ENCODE measurements at places on chromosomes 7 and 10.

DNA sequence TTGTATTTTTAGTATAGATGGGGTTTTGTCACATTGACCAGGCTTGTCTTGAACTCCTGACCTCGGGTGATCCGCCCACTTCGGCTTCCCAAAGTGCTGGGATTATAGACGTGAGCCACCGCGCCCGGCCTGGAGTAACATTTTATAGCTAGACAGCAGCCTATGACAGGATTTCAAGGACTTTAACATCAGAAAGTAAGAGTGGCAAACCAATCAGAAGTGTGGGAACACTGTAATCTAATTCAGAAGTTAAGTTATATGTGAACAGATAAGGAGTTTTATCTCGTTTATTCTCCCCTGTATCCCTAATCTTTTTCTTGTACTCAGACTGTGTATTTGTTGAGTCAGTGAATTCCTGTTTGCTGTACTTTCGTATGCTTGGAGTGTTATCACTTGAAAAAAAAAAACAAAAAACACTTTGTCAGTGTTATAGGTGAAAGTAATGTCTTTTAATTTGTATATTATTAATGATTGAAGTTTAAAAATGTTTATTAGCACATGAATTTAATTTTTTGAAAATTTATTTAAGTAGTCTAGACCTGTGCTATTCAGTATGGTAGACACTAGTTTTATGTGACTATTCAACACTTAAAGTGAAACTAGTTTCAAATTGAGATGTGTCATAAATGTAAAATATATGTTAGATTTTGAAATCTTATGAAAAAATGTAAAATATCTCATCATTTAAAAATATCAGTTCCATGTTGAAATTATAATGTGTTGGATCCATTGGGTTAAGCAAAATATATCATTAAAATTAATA lies 38.6 kb downstream of the RSBN1L start:
- DNase-seq: no peak

DNA sequence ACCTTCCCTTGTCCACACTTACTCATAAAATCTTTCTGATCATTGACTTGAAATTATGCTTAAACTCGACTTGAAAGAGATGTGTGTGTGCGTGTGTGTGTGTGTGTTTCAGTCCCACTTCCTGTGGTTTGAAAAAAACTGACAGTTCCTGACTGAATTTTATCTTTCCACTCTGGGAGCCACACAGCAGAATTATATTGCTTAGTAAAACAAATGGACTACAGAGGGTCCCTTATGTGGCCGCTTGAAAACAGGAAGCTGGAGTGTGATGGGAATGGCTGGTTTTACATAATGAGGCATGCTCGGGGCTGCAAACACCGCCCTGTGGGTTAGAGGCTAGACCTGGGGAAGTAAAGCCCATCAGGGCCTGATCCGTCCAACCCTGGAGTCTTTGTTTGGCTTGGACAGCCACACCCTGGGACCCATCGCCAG lies 54.8 kb downstream of the LYZL1 start:
- no peak for DNase-seq

DNA sequence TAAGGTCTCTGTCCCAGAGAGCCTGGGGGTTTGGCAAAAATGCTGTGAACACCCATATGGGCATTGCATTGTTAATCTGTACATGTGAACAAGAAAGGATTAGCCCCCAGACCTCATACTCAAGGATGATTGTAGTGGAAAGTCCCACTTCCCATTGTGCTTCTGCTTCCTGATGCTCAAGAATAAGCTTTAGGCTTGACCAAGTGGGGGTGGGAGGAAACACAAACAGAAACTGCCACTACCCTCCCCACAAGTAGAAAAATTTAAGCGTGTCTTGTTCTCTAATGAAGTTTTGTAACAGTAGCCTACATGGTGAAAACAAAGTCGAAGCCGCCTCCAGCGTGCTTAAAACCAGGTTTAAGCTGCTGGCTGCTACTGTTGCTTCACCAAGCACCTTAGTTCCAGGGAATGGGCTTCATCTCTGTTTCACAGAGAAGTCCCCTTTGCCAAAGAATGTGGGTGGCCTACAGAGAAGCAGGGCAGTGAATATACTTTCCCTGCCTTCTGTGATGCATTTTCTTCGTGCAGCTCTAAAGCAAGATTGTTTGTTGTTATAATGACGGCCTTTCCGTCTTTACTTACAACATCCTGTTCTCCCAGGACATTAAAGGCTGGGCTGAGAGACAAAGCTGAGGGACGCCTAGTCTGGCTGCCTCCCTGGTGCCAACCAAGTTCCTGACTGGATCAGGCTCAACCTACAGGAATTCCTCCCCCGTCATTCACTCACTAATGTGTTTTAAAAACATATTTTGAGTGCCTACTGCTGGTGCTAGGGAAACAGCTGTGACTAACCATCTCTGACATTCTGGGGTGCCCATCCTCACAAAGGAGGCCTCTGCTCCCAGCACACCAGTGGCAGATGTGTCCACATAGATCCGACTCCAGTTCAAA lies 32.1 kb upstream of the CCSER2 start:
- DNase-seq: no peak

GRCh38 chr7:133742709-133743538 lies 384.2 kb upstream of the LRGUK start:
- no peak for DNase-seq

DNA sequence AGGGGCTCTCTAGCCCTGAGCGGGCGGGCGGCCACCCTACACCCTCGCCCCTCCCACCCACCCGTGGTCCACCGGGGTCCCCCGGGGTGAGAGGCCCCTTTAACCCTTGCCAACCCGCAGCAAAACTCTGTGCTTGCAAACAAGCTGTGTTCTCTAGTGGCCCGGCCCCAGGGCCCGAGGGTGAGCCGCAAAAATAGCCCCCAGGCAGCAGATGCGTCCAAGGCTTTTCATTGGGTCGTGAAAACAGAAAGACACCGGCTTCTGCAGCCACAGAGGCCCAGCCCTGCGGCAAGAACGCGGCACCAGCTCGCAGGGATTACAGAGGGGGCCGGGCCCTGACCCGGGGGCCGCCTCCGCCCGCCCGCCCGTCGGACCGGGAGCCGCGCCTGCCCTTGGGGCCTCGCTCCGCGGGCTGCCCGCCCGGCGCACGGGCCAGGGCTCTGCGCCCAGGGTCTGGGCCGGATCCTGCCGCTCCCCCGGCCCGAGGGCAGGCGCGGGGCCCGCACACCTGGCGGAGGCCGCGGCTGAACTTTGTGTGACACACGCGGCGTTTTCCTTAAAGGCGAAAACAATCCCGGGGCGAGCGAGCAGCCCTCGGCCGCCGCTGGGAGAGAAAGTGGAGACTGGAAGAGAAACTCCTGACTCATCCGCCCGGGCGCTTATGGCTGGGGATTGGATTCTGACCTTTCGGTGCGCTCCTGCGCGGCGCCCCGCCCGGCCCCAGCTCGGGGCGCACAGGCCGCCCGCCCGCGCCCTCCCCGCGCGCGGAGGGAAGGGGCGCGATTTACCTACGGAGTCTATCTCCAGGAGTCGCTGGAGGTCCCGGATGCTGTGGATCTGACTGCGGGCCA lies 2.8 kb downstream of the PDGFA start:
- DNase-seq: no peak

GRCh38 chr7:27193335-27194001 lies 6.4 kb downstream of the HOXA13 start:
- DNase-seq: no peak

DNA sequence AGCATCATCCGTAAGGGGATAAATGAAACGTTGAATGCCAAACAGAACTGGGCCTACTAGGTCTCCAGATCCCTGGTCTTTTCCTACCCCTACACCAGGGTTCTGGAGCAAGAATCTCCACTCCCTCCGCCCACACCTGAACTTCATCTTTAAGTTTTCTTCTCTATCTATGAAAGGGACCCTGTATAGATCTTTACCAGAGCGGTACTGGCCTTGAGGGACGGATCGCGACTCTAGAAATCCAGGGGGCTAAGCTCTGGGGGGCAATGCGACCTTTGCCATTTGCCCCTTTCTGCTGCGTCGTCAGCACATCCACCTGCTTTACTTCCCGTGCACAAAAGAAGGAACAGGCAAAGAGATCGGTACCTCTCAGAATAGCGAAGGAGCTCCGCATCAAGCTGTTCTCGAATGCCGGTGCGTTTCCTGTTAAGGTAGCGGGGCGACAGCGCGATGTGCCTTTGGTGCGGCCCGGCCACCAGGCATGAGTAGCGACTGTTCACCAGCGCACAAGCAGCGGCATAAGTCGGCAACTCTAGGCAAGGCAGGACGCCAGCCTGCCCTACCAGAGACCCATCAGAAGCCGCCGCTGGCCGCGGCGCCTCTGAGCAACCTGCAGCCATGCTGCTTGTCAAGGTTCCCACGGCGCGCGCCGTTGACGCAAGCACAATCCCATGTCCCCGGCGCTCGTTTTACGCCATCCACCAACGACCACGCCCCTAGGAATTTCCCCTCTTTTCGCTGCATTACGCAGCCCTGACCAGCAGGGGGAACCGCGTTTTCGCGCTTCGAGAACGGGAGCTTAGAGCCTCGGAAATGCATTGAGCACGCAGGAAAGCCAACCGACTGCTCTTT lies at the start of gene POLR1F:
POLR1F (minus strand) TSS at position 641 of the 852 bp plus-strand sequence; CDS start at position 620, 21 bp downstream.
- peak; percentile 91 for DNase-seq

DNA sequence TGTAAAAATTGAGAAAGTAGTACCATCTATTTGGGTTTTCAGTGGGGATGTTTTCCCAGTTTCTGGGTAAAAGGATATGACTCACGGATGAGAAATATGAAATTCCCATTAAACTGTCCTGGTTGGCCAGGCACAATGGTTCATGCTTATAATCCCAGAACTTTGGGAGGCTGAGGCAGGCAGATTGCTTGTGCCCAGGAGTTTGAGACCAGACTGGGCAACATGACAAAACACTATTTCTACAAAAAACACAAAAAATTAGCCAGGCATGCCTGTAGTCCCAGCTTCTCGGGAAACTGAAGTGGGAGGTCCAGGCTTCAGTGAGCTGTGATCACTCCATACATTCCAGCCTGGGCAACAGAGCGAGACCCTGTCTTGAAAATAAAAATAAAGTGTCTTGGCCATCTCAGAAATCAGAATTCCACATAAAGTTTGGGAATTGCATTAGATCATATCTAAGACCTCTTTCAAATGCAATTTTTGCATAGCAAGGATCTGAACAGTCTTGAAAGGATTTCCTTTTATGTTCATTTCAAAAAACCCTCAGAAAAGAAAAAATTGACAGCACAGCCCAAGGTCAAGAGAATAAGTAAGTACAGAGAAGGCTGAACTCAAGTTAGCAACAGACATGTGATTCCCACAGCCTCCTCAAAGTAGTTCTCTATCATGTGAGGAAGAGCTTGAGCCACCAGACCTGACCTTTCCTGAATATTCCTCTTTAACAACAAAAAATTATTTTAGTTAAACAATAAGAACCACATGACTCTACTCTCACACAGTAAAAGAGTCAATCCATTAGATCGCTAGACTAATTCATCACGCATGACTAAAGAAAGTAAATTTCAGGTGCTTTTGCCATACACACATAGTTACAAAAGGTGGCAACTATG lies 141.5 kb upstream of the CAV2 start:
- no peak for DNase-seq

- peak; percentile 74 for DNase-seq
Observed at GRCh38 chr10:35218339-35218955, 91.8 kb downstream of the CREM start.

- no peak for DNase-seq
Observed at GRCh38 chr10:121368347-121369025, 229.8 kb downstream of the FGFR2 start.

DNA sequence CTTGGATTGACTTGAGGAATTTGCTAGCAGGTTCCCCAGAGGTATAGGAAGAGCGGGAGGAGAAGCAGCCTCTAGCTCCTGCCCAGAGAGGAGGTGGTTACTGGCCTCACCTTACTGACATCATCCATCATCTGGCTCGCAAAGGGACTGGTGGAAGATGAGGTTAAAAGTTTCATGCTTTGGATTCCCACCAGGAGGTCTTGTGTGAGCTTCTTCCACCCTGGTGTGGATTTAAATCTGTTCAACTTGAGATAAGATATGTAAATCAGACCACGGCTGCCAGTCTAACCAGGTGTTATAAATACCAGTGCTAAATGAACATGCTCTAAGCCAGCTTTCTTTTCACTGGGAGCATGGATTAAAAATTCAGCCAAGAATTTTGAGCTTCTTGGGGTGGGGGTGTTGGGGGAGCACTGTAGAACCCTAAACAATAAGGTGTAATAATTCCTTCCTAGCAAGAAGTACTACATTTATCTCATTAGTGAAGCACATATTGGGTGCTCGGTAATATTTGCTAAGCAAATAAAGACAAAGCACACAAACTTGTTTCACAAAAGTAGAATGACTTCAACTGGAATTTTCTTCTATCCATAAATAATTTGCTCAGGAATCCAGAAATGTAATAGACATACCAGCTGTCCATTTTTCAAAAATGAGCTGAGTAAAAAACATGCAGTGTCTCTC lies 7.8 kb downstream of the PROSER2 start:
- DNase-seq: no peak

GRCh38 chr7:84529480-84530205 lies 335.1 kb upstream of the SEMA3A start:
- DNase-seq: no peak

- DNase-seq: no peak
Observed at GRCh38 chr10:108877095-108877561, 1046.2 kb downstream of the XPNPEP1 start.

DNA sequence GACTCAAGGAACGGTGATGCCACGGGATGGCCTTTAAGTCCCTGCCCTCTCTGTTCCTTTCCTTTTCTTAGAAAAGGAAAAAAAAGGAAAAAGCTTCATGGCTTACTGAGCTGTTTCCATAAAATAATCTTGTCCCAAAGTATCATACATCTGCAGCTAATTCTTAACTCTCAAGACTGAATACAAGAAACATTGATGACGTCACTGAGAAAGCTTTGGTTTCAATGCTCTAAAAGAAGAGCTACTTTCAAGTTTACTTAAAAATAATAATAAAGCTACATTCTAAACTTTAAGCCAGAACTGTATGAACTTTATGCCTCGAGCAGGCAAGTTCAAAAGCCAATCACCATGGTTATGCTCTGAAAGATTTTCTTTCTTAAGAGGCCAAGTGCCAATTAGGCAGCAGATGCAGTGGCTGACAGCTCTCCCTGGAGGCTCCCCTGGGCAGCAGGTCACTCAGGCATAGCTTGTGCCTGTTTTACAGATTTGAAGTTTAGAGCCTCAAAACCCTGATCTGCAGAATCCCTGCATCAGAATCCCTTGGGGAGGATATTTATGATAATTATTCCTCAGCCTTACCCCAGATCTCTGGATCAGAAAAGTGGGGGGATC lies 165.0 kb downstream of the CHN2 start:
- no peak for DNase-seq

DNA sequence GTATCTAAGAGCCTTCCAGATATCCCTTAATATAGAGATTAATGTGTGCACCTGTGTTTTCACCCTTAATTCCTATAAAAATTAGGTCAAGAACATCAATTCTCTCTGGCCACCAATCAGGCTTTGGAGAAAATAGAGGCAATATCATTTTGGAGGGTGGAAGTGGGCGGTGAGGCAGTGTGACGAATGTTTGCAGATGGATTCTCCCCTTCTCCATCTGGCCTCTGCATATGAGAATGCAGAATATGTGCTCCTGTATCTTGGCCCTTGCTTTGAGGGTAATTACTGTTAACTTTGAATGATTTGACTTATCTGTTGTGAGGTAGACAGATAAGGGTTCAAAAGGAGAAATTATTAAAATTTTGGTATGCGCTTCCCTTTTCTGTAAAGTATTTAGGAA lies 304.0 kb upstream of the NPSR1 start:
- no peak for DNase-seq

GRCh38 chr10:90614631-90615030 lies 243.2 kb downstream of the HTR7 start:
- DNase-seq: no peak

All from GM10248 (cell line).